ENCODE measurements at places on chromosomes 5 and 9.

DNA sequence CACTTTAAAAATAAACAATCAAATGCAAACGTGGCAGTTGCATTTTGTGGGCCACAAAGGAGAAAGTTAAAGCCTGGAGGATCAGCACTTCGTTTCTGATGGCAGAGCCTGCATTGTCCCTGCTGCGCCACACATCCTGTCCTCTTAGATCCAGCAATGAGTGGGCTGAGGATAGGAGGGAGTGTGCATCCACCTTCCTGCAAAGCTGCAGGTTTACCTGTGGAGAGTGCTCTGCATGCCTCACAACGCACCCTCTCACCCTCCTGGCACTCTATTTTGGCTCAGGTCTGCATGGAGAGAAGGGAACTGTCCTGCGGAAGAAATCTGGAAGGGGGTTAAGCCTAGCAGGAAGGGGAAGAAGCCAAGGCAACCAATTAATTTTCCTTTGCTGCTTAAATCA lies 212.2 kb upstream of the SLC24A2 start:
- no peak for DNase-seq

DNA sequence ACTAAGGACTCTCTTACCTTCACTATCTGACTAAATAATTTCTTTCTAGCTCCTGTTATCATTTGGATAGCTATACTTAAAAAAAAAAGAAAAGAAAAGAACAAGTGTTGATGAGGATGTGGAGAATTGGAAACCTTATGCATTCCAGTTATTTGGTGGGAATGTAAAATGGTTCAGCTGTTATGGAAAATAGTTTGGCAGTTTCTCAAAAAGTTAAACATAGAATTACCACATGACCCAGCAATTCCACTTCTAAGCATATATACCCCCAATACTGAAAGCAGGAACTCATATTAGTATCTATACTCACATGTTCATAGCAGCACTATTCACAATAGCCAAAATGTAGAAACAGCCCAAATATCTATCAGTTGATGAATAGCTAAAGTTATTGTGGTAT lies 61.1 kb downstream of the GNA14 start:
- no peak for DNase-seq

DNA sequence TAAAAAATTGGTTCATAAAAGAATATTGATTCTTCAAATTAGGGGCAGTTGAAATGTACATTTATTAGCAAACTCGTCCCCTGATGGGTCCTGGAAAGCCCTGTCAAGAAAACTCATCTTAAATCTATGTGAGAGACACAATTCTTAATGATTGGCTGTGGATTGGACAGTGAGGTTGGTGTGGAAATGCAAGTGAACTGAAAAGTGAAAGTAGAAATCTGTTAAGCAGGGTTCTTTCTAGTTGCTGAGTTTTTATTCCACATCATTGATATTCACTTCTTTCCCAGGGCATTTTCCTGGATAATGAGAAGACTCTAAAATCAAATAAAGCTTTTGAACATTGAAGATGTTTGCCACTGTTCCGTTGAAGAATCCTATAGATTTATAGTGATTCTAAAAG lies 292.4 kb downstream of the MAST4 start:
- DNase-seq: no peak

GRCh38 chr5:102107865-102108264 lies 188.2 kb downstream of the SLCO4C1 start:
- no peak for DNase-seq

- DNase-seq: no peak
Observed at GRCh38 chr9:17800418-17800817, 221.6 kb downstream of the SH3GL2 start.

GRCh38 chr9:27280860-27281259 lies 16.1 kb downstream of the EQTN start:
- no peak for DNase-seq

- no peak for DNase-seq
Observed at GRCh38 chr5:128535251-128535650, 2.8 kb downstream of the FBN2 start.

DNA sequence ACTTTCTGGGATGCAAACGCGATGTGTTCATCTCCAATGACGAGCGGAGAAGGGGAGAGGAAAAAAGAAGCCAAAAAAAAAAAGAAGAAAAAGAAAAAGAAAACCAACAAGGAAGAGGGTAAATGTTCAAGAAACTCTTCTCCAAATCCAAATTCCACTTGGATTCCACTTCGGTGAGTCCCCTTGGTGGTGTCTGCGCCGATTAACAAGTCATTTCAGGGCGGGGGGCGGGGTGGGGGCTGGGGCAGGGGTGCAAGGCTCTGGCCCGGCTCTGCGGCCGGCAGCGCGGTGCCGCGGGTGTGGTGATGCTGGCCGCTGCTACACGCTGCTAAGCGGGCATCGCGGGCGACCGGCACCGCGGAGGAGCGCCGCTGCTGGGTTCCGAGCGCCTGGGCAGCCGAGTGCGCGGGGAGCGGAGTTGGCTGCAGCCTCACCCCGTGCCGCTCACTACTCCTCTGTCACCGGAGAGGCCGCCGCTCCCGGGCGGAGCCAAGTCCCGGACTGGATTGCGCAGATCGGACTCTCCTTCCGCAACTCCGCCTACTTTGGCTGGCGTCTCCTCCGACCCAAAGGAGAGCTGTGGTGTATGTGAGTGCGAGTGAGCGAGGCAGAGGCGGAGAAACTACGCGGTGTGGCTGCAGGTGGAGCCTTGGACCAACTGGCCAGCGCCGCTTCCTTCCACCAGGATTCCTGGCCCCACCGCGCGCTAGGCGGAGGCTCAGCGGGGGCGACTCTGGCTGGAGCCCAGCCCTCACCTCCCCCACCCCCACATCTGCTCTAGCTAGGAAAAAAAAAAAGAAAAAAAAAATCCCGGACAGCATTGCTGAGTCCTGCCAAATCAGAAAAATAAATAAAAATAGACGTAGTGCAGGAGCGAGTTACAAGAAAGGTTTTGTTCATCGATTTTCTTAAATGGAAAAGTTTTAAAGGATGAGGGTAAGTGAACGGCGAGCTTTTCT lies at the start of gene SEMA6A:
SEMA6A (minus strand) TSS at position 457 of the 959 bp plus-strand sequence. CDS start 69,879 bp downstream, outside the sequence.
- DNase-seq: no peak

Measured in central memory CD4-positive, alpha-beta T cell (primary cell).